ENCODE measurements at places on chromosomes 16 and 17.

GRCh38 chr17:17724307-17725010 lies 43.2 kb downstream of the RAI1 start:
- DNase-seq = peak; percentile 80

- no peak for DNase-seq
Observed at GRCh38 chr16:46845952-46846351, 15.0 kb upstream of the C16orf87 start.

- DNase-seq = no peak
Observed at GRCh38 chr17:6231886-6232731, 161.9 kb downstream of the WSCD1 start.

DNA sequence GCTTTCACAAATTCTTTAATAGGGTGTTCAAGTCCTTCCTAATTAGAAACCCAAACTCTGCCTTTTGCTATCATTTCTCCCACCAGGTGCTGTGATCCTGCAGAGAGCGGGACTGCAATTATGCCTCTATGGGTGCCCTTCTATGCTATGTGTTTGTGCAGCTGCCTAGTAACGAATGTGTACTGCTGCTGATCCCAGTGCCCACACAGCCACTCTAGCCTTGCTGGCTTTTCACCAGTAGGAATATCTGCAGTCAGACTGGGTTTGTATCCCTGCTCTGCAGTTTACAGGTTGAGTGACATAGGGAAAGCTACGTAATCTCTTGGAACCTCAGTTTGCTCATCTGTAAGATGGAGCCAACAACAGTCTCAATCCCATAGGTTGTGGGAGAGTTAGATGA lies 179.6 kb upstream of the IRX3 start:
- no peak for DNase-seq

DNA sequence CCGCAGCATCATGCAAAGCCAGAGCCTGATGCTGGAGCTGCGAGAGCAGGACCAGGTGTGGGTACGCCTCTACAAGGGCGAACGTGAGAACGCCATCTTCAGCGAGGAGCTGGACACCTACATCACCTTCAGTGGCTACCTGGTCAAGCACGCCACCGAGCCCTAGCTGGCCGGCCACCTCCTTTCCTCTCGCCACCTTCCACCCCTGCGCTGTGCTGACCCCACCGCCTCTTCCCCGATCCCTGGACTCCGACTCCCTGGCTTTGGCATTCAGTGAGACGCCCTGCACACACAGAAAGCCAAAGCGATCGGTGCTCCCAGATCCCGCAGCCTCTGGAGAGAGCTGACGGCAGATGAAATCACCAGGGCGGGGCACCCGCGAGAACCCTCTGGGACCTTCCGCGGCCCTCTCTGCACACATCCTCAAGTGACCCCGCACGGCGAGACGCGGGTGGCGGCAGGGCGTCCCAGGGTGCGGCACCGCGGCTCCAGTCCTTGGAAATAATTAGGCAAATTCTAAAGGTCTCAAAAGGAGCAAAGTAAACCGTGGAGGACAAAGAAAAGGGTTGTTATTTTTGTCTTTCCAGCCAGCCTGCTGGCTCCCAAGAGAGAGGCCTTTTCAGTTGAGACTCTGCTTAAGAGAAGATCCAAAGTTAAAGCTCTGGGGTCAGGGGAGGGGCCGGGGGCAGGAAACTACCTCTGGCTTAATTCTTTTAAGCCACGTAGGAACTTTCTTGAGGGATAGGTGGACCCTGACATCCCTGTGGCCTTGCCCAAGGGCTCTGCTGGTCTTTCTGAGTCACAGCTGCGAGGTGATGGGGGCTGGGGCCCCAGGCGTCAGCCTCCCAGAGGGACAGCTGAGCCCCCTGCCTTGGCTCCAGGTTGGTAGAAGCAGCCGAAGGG lies 24.2 kb downstream of the C1QTNF1 start:
- DNase-seq = no peak

DNA sequence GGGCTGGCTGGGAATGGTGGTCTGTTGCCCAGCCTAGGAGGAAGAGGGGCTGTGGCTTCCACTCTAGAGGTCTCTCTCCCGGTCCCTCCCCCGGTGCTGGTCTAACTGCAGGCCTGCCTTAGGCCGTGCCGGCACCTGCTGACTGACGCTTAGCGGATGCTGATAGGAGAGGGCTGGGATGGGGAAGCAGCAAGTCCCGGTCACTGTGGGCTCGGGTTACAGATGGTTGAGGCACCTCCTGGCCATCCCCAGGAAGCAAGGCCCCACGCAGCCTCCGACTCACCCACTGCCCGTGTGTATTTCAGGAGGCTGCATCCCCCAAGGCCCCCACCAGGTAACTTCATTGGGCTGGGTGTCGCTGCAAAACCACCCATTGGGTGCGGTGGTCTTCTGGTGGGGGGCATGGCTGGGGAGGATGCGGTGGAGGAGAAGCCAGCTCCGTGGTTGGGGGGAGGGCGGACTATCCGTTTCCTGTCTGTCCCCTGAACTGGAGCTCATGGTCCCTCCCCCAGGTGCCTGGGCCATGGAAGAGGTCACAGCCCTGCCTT lies 278.9 kb downstream of the SEC14L1 start:
- no peak for DNase-seq

DNA sequence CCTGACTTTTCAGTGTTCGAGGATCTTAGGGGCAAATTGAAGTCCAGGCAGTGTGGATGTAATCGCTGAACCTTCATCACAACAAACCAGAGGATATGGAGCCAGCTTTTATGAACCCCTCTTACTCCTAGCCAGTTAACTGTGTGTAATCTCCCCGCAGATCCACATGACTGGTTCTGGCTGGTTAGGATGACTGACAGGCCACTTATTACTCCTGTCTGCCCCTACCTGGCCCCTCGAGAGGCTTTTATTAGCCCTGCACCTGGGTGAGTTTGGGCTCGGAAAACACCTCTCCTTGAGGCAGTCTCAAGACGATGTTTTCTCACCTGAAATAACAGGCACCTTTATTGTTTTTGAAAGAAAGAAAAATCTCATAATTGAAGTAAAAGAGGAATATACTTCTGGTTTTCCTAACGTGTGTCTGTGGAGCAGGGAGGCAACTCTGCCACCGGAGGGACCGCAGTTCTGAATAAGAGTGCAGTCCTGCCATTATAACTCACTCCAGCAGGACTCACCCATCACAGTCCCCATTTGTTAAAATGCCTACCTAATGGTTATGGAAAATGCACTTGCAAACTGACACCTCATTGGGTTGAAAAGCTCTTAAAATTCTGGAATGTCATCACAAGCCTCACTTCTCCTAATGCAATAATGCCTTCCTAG lies 291.9 kb upstream of the N4BP1 start:
- DNase-seq = no peak

DNA sequence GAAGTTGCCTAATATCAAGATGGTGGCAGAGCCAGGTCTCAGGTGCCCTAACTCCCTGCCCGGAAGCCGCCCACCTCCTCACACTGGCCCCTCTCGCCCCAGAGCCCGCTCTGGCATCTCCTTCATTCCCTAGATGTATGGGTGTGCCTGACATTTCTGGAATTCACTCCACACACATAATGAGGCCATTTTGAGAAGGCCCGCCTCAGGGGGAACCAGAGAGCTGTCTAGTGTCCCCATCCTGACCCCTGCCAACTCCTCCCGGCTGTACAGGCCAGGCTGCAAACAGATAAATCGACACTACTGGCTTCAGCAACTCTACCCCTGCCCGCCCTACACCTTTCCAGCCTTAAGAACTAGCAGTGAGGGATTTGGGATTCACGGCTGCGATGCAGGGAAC lies 7.7 kb downstream of the WNT3 start:
- DNase-seq = no peak

DNA sequence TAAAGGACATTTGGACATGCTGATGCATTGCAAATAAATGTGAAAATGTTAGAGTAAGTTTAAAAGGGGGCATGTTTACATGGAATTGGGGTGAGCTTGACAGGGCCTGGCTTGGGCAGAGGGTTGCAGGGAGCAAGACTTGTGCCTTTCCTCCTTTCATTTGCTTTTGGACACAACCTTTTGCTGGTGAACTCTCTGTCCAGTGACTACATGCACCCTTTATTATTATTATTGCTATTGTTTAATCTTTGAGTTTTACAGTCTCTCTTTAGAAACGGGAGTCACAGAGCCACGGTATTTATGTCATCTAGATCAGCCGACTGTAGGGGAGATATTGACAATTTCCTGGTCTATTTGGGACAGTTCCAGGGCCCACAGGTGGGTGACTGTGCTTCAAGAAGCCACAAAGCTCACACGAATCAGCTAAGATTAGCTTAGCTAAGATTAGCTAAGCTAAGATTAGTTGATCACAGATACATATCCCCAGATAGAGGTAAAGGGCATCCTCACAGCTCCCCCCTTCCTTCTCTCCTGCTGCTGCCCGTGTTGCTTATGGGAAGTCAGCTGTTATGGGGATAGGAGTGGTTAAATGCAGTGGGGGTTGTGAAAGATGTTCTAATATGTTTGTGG lies 28.9 kb upstream of the ETV4 start:
- no peak for DNase-seq

DNA sequence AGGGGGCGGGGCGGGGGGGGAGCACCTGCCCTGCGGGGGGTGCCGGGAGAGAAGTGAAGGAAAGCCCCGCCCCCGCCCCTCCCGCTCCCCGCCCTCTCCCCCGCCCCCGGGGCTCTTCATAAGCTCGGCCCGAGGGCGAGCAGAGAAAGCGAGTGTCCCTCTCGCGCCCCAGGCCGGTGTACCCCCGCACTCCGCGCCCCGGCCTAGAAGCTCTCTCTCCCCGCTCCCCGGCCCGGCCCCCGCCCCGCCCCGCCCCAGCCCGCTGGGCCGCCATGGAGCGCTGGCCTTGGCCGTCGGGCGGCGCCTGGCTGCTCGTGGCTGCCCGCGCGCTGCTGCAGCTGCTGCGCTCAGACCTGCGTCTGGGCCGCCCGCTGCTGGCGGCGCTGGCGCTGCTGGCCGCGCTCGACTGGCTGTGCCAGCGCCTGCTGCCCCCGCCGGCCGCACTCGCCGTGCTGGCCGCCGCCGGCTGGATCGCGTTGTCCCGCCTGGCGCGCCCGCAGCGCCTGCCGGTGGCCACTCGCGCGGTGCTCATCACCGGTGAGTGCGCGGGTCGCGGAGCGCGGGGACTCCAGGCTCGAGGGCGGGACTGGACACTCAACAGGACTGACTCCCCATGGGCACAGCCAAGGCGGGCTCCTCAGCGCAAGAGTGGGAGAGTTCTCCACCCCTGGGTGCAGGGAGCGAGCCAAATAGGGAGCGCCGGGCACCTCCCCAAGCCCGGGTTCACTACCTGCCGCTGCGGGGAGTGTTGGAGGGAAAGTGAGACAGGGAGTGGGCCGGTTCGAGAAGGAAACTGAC lies at the start of gene HSD11B2:
Gene HSD11B2, plus strand, starts transcription at position 145 of the 798 bp plus-strand sequence. Its CDS starts 128 bp downstream, at position 273.
- peak; percentile 63 for DNase-seq

- DNase-seq = no peak
Observed at GRCh38 chr17:17320911-17321220, 17.7 kb downstream of the NT5M start.

GRCh38 chr17:73112246-73112645 lies 19.8 kb upstream of the SLC39A11 start:
- DNase-seq = no peak

GRCh38 chr16:71625113-71625850 lies 702 bp upstream of the MARVELD3 start:
- DNase-seq = no peak

DNA sequence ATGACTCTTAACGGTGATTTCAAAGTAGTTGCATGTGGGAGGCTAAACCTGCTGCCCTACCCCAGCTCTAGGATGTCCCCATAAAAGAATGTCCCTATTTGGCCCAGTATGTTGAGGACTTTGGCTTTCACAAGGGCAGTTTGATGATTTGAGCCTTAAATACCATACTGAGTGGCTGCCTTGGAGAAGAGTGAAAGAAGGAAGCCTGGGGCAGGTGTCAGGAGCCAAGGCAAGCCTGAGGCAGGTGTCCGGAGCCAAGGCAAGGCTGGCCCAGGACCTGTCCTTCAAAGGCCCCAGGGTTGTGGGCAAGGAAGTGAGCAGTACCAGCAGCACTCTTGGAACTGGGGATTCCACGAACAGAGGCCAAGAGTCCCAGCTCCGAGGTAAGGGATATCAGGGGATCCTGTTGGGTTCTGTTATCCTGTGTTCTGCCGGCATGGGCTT lies 18.6 kb downstream of the ST6GALNAC2 start:
- no peak for DNase-seq

DNA sequence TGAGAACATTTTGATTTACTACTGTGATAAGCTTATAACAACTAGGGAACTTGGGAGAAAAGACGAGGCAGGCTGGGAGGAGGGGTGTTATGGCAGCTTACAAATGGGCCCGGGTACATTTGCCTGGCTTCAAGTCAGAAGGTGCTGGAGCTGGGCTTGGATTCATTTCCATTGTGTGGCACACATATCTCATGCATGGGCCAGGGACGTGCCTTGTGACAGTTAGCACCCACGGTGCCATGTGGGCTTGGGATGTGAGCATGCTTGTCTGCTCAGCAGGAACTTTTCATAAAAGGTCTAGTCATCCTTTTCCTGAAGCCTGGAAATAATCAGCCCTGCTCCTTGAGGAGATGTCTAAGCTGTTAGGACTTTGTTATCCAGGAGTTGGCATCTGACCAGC lies 572.2 kb downstream of the CDH13 start:
- DNase-seq = no peak

- peak; percentile 51 for DNase-seq
Observed at GRCh38 chr16:5615868-5616642, 518.5 kb upstream of the EEF2KMT start.

DNA sequence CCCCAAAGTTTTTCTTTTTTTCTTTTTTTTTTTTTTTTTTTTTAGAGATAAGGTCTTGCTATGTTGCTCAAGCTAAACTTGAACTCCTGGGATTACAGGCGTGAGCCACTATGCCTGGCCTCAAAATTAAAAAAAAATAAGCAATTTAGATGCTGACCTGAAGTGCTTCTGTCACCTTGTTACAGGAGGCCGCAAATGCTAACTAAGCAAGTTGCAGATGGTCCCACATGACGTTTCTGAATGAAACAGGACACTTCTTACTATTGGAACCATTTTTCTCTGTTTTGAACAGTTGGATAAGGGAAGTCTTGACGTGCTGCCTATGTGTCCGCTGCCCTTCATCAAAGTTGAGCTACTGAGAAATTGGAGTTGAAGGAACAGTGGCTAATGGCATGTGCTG lies 8.8 kb downstream of the ANKRD40CL start:
- DNase-seq = no peak

GRCh38 chr16:54744998-54745397 lies 185.7 kb upstream of the IRX5 start:
- no peak for DNase-seq

DNA sequence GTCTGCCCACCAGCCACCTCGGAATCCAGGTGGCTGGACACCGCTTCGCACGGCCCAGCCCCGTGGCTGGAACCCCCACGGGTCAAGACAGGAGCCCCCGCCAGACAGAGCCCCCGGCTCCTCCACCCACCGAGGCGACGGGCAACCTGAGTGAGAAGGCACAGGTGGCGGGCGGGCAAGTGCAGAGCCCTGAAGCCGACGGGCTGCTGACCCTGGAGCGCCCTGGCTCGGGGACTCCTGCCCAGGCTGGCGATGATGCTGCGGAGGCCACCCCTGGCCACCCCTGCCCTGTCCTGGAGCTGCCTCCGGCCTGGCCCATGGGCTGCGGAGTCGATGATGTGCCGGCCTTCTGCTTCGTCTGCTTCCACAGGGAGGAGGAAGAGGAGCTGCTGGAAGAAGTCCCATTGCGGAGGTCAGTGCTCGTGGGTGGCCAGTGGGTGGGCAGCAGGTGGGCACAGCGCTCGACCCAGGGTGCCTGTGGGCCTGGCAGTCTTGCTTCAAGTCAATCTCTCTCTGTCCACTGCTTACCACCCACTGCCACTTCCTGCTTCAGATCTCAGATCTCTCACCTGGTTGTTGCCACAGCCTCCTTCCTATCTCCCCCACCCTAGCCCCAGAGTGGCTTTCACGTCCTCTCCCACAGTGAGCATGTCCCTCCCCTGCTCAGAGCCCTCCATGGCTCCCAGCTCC lies 33.1 kb upstream of the SBK1 start:
- no peak for DNase-seq
